ENCODE measurements at places on chromosomes 16 and 17.

DNA sequence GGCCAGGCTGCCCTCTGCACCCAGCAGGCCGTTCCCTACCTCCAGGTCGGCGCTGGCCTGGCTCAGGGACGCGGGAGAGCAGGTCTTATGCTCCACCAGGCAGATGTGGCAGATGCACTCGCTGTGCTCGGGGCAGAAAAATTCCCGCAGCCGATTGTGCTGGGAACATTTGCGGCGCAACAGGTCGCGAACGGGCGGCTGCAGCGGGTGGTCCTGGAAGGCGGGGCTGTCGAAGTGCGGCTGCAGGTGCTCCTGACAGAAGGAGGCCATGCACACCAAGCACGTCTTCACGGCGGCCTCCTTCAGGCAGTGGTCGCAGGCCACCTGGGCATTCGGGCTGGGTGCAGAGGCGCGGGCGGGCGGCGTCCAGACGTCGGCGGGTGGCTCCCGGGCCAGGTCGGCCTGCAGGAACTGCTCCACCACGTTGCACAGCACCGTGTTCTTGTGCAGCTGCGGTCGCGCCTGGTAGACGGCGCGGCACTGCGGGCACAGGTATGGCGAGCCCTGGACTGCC, 439 bp downstream of the TRIM25 start:
- no peak for DNase-seq

- DNase-seq: no peak
Measured at GRCh38 chr17:16428098-16428882, 12.9 kb downstream of the TRPV2 start.

DNA sequence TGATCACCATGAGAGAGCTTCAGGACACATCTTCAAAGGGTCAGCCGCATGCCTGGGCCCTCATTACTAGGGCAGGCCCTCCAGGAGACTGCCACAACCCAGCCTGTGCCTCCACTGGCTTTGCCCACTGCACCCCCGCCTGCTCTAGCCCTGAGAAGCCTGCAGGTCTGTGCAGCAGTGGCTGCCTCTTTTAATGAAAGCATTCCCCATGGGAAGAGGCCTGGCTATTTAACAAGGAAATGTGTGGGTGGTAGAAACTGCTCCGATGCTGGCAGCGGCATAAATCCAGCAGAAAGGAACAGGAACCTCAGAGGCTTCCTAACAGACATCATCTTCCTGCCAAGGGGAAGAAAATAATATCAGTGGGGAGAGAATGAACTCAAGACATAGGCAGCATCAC, 375 bp upstream of the KRT32 start:
- DNase-seq: no peak

DNA sequence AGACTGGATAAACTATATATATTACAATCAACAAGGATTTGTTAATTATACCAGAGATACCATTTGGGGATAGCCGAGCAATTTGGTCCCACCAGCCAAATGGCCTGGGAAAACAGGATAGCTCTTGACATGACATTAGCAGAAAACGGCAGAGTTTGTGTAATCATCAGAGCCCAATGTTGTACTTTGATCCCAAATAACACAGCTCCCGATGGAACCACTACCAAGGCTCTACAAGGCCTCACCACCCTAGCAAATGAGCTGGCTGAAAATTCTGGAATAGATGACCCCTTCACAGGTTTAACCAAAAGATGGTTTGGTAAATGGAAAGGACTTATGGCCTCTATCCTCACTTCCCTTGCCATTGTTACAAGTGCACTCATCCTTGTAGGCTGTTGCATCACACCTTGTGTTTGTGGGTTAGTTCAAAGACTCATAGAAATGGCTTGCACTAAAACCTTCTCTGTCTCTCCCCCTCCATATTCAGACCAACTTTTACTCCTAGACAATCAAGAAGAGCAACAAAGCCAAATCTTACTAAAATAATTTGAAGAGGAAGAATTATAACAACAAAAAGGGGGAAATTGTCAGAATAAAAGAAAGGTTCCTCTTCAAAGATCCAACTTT, 9.5 kb downstream of the TXNL4B start:
- no peak for DNase-seq

DNA sequence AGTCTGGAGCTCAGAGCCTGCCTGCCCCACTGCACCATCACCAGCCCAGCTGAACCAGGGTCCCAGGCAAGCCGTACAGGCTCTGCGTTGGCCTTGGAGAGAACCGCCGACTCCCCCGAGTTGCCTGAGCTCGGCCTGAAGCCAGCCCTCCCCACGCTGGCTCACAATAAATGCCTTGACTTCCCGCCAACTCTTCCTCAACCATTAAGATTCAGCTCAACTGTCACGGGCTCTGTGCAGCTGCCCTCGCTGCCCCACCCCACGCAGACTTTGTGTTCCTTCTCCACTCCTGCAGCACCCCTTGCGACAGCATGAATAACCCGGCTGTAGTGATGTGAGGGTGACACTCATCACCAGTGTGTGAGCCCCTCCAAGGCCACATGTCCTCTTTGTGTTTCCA, 4.8 kb upstream of the QPRT start:
- DNase-seq: no peak

- DNase-seq: no peak
Measured at GRCh38 chr17:57608369-57609124, 136.6 kb downstream of the CCDC182 start.

- DNase-seq: no peak
Measured at GRCh38 chr17:75980188-75981018, 1.4 kb downstream of the TEN1 start.

DNA sequence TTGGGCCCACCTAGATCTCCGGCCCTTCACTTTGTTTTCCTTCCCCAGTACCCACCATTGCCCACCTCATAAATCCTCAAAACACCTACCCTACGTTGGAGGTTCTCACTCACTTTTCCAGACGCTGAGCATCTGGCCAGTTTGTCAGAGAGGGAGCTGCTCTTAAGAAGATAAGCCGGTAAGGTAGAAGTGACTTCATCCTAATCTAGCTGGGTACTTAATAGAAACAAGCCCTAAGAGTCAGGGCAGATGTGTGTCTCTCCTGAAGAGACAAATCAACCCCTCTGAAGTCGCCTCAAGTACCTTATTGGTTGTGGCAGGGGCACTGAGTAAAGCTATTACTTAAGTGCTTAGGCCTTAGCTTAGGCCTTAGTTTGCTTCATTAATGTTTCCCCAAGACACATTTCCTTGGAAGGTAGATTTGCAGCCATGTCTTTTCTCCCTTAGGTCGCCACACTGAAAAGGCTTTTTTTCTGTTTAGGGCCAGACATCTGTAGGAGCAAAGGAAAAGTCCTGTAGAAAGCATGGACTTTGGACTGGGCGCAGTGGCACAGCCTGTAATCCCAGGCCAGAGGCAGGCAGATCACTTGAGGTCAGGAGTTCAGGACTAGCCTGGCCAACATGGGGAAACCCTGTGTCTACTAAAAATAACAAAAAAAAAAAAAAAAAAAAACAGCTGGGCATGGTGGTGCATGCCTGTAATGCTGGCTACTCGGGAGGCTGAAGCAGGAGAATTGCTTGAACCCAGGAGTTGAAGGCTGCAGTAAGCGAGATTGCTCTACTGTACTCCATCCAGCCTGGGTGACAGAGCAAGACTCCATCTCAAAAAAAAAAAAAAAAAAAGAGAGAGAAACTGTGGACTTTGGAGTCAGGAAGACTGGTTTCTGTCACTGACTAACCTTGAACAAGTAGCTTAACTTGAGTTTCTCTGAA, 1.0 kb downstream of the TACO1 start:
- DNase-seq: no peak

DNA sequence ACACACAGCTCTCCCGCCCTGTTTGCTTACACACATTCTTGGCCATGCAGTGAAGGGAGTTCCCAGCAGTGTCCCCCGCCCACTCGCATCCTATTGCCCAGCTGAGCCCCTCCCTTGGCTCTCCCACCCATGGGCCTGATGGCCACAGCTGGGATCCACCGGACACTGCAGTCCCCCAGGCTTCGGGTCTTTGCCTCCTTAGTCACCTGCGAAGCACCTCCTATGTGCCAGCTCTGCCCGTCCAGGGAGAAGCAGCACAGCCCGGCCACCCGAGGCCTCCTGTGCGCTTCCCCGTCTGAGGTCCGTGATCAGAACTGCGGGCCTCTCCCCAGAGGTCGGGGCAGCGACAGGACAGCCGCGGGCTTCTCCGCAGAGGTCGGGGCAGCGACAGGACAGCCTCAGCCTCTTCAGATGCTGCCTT, 136.9 kb downstream of the BANP start:
- no peak for DNase-seq

GRCh38 chr16:66898207-66898606, 17.9 kb downstream of the PDP2 start:
- no peak for DNase-seq

DNA sequence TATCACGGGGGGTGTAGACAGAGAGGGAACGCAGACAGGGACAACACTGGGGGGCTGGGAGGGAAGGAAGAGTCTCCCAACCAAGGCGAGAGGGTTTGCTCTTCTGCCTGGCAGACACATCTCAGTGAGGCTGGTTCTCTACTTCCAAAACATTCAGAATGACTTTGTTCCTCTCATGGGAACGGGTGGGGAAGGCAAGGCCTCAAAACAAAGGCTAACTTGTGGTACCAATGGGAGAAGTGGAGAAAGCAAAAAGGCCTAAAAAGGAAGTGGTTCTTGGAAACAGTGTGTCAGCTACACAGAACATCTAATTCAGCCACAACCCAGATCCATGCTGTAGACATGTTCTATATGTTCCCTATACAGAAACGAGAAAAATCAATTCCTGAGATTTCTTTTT, 7.5 kb downstream of the FLOT2 start:
- DNase-seq: no peak

All from cortex of kidney (tissue), 1 donor.